ENCODE measurements at places on chromosomes 4 and X.
A peak's percentile ranks its signal among the peaks of the same experiment; 100 is the strongest.

GRCh38 chr4:169115897-169116254, 105.8 kb upstream of the CBR4 start:
- no peak overlapping the region for H3K4me3 ChIP-seq
- DNase-seq = peak; percentile 44
- H3K36me3 ChIP-seq = peaks cover 93% of the 10 kb centered on the region
- no peaks in the 10 kb centered on the region for H3K4me1 ChIP-seq
- no peak overlapping the region for H3K27ac ChIP-seq

DNA sequence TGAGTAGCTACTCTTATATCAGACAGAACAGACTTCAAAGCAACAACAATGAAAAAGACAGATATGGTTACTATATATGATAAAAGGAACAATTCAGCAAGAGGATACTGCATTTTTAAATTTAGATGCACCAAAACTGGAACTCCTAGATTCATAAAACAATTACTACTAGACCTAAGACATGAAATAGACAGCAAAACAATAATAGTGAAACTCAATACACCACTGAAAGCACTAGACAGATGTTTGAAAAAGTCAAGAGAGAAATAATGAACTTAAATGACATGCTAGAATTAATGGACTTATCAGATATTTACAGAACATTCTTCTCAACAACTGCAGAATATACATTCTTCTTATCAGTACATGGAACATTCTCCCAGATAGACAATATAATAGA, 99.5 kb upstream of the ITM2A start:
- H3K27ac ChIP-seq = no peak overlapping the region
- no peaks in the 10 kb centered on the region for H3K4me1 ChIP-seq
- no peak overlapping the region for H3K4me3 ChIP-seq
- no peak for DNase-seq

DNA sequence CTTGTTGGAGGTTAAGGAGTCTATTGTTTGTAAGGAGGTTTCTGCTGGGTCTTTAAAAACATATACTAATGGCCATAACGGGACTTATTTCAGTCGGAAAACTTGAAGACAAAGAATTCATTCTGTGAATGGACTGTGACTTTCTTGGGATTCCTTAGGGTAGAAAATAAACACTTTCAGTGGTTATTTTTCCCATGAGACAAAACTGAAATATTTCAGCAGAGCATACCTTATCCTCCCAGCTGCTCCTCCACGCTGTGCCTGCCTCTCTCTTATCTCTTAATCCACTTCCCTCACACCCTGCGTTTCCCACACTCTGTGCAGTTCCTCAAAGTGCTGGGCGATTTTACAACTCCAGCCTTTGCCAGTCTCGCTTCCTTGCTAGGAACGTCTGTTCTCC, 47.1 kb upstream of the SORBS2 start:
- H3K27ac ChIP-seq = no peak overlapping the region
- H3K4me1 ChIP-seq = peaks cover 3% of the 10 kb centered on the region
- peak overlapping the region; percentile 61 for H3K4me3 ChIP-seq
- DNase-seq = no peak
- H3K27me3 ChIP-seq = no peaks in the 10 kb centered on the region
- H3K36me3 ChIP-seq = no peaks in the 10 kb centered on the region

- no peaks in the 10 kb centered on the region for H3K36me3 ChIP-seq
- no peaks in the 10 kb centered on the region for H3K27me3 ChIP-seq
Observed at GRCh38 chrX:52933976-52934703, 24.2 kb downstream of the FAM156A start.

GRCh38 chr4:120400441-120400840, 333.8 kb upstream of the MAD2L1 start:
- no peaks in the 10 kb centered on the region for H3K27me3 ChIP-seq
- DNase-seq = no peak
- H3K27ac ChIP-seq = no peak overlapping the region
- H3K4me1 ChIP-seq = no peaks in the 10 kb centered on the region
- no peaks in the 10 kb centered on the region for H3K36me3 ChIP-seq
- no peak overlapping the region for H3K4me3 ChIP-seq

DNA sequence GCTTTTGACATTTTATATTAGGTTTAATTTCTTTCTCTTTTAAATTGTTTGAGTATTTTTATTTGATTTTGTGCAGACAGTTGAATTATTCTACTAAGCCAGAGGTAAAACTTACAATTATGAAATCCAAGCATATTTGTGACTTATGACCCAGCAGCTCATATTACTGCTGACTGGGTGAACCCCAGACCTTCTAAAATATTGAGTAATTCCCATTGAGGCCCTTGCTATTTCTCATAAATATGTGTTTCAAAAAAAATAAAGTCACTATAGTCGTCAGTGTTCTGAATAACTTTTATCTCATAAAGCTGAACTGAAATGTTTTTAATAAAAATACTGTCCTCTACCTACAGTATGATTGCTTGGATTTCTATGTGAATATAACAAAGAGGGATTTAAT, 303.1 kb downstream of the IQCM start:
- no peak overlapping the region for H3K4me3 ChIP-seq
- H3K4me1 ChIP-seq = no peaks in the 10 kb centered on the region
- no peak for DNase-seq
- H3K36me3 ChIP-seq = no peaks in the 10 kb centered on the region

GRCh38 chr4:116343809-116344208, 741.6 kb downstream of the TRAM1L1 start:
- no peaks in the 10 kb centered on the region for H3K27me3 ChIP-seq
- H3K36me3 ChIP-seq = no peaks in the 10 kb centered on the region
- no peak for DNase-seq
- H3K4me1 ChIP-seq = no peaks in the 10 kb centered on the region
- no peak overlapping the region for H3K4me3 ChIP-seq

- H3K4me1 ChIP-seq = no peaks in the 10 kb centered on the region
- H3K36me3 ChIP-seq = peaks cover 7% of the 10 kb centered on the region
- peak overlapping the region; percentile 95 for H3K4me3 ChIP-seq
- H3K27ac ChIP-seq = peak overlapping the region; percentile 88
- H3K27me3 ChIP-seq = peaks cover 16% of the 10 kb centered on the region
- no peak for DNase-seq
Observed at GRCh38 chr4:15003401-15003890, 1.2 kb downstream of the CPEB2 start.

DNA sequence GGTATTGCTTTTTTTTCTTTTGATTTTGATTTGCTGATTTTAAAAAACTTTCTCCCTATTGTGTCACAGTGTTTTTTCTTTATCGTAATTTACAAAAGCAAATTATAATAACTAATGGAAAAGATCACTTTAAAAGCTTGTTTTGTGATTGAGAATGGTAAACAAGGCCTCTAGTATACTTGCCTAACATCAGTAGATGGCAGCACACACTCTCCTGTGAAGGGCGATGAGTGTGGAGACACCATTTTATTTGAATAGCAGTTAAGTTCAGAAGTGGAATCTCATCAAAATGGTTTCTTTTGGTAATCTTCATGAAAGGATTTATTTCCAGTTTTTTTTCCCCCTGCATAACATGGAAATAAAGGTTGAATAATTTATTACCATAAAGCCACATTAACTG, 72.3 kb downstream of the PAK3 start:
- no peak overlapping the region for H3K27ac ChIP-seq
- H3K4me1 ChIP-seq = no peaks in the 10 kb centered on the region
- H3K36me3 ChIP-seq = no peaks in the 10 kb centered on the region

DNA sequence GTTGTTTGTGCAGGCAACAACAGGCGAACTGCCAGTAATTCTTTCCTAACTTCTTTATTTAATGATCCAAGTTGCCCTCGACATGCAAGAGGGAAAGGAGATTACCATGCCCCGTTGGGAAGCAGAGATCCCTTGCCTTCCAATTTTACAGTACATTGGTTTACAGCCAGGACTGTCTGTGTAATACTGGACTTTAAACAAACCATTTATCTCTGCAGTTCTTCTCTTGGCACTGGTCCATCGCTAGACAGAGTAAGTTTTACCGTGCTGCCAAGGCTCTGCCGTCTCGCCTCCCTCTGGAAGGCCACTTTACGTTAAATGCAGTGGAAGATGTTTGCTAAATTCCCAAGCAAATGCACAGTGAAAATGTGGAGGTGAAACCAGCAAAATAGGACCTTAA, 660.3 kb upstream of the PRKX start:
- no peaks in the 10 kb centered on the region for H3K27me3 ChIP-seq
- no peaks in the 10 kb centered on the region for H3K4me1 ChIP-seq
- H3K36me3 ChIP-seq = no peaks in the 10 kb centered on the region
- H3K27ac ChIP-seq = no peak overlapping the region
- DNase-seq = no peak

GRCh38 chr4:70722199-70722791, 531 bp downstream of the RUFY3 start:
- peak; percentile 52 for DNase-seq
- no peak overlapping the region for H3K4me3 ChIP-seq
- H3K4me1 ChIP-seq = no peaks in the 10 kb centered on the region

GRCh38 chr4:26542991-26543390, 40.9 kb upstream of the TBC1D19 start:
- DNase-seq = no peak
- no peaks in the 10 kb centered on the region for H3K36me3 ChIP-seq
- no peaks in the 10 kb centered on the region for H3K27me3 ChIP-seq
- H3K4me3 ChIP-seq = no peak overlapping the region
- no peak overlapping the region for H3K27ac ChIP-seq

GRCh38 chr4:8403976-8404375, 36.5 kb downstream of the ACOX3 start:
- no peaks in the 10 kb centered on the region for H3K27me3 ChIP-seq
- no peak overlapping the region for H3K27ac ChIP-seq
- no peak for DNase-seq
- no peaks in the 10 kb centered on the region for H3K4me1 ChIP-seq
- H3K36me3 ChIP-seq = peaks cover 89% of the 10 kb centered on the region

DNA sequence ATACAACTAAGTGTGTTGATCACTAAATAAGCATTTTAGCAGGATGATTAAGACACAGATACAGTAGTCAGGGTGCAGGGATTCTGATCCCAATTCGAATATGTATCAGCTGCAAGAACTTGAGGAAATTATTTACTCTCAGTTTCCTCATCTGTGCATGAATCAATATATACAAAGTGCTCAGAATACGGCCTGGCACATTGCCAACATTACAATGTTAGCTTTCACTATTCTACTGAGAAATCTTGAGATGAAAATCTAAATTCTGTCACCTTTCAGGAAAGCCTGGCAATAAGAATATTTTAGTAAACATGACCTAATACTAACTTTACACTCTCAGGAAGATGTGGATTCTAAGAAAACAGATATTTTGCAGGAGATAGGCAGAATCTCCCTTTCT, 1001.6 kb upstream of the IGFBP7 start:
- no peak overlapping the region for H3K4me3 ChIP-seq
- H3K36me3 ChIP-seq = no peaks in the 10 kb centered on the region
- DNase-seq = no peak
- H3K27me3 ChIP-seq = no peaks in the 10 kb centered on the region

DNA sequence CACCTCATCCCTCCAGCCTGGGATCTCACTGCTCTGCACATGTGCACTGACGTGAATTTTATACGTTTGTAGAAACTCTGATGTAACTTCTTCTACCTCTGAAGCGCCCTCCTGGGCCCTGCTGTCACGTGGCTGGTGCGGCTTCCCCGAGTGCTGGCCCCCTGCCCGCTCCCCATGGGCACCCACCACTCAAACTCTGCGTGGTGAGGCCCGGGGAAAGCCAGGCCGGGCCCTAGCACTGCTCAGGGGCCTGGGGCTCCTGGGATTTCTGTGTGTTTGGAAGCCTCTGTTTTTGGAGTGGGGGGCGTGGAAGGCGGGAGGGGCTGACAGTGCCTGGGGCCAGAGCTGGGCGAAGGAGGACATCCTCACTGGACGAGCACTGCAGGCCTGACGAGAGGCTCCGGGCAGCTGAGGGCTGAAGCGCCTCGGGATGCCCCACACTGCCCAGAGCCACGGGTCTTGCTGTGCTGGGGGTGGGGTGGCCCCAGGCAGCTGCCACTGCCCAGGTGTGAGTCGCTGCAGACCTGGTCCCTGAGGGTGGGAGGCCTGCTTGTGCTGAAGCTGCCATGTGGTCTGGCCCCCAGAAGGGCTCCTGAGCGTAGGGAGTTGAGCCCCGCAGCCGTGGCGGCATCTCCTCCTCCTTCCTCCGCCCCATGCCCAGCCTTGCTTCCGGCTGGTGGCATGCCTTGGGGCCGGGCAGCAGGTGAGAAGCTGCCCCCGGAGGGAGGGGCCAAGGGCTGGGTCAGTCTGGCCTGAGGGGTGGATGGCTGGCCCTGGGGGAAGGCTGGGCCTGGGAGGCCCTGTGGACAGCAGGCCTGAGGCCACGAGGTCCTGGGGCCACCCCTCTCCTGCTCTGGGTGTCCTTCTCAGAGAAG, 7.7 kb downstream of the NAT8L start:
- H3K36me3 ChIP-seq = no peaks in the 10 kb centered on the region
- no peak overlapping the region for H3K27ac ChIP-seq
- peak; percentile 49 for DNase-seq
- H3K4me3 ChIP-seq = no peak overlapping the region

DNA sequence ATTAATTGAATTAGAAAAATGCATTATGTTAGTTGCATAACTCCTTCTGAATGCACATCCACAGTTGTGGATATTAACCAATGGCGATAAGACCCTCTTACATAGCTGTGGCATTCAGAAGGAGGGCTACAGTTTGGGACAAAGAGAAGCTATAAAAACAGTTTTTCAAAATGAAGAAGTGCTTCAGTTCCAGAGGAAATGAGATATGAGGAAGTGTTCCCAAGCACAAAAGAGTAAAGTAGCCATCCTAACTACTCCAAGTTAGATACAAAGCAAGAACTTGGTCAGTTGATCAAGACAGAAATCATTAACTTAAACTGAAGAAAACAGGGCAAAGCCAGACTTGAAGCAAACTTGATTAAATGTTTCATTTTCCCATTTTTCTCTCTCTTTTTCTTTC, 17.2 kb upstream of the ADGRL3 start:
- H3K27me3 ChIP-seq = no peaks in the 10 kb centered on the region
- H3K27ac ChIP-seq = no peak overlapping the region

DNA sequence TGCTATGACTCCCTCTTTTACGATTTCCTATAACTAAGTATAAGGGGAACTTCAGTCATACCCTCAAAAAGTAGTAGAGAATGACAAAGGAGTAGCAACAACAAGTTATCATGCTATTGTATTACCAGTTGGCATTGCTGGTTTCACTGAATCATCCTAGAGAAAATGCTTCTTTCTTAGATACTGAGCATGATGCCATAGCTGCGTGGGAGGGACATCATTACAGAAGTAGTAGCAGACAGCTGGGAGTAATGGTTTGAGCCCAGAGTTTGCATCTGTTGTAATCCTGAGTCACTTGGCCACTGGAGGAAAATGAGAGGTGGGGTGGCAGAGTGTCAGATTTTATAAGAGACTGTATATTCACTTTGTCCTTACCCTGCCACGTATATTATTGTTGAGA, 38.6 kb downstream of the MTMR1 start:
- no peaks in the 10 kb centered on the region for H3K27me3 ChIP-seq
- no peak overlapping the region for H3K4me3 ChIP-seq
- no peak for DNase-seq
- peaks cover 30% of the 10 kb centered on the region for H3K36me3 ChIP-seq
- H3K27ac ChIP-seq = no peak overlapping the region

GRCh38 chr4:26424838-26425237, 65.4 kb downstream of the CCKAR start:
- H3K4me3 ChIP-seq = no peak overlapping the region
- no peak overlapping the region for H3K27ac ChIP-seq
- H3K4me1 ChIP-seq = no peaks in the 10 kb centered on the region
- DNase-seq = no peak
- H3K27me3 ChIP-seq = no peaks in the 10 kb centered on the region
- H3K36me3 ChIP-seq = peaks cover 69% of the 10 kb centered on the region

- DNase-seq = no peak
- H3K4me1 ChIP-seq = no peaks in the 10 kb centered on the region
- H3K27ac ChIP-seq = no peak overlapping the region
- H3K36me3 ChIP-seq = peaks cover 76% of the 10 kb centered on the region
Observed at GRCh38 chr4:8381814-8382581, 58.5 kb downstream of the ACOX3 start.

GRCh38 chrX:1597345-1598020, 6.1 kb downstream of the AKAP17A start:
- DNase-seq = peak; percentile 31
- H3K36me3 ChIP-seq = peaks cover 60% of the 10 kb centered on the region
- H3K27me3 ChIP-seq = no peaks in the 10 kb centered on the region
- no peak overlapping the region for H3K4me3 ChIP-seq
